ENCODE measurements at places on chromosomes 4 and X.

DNA sequence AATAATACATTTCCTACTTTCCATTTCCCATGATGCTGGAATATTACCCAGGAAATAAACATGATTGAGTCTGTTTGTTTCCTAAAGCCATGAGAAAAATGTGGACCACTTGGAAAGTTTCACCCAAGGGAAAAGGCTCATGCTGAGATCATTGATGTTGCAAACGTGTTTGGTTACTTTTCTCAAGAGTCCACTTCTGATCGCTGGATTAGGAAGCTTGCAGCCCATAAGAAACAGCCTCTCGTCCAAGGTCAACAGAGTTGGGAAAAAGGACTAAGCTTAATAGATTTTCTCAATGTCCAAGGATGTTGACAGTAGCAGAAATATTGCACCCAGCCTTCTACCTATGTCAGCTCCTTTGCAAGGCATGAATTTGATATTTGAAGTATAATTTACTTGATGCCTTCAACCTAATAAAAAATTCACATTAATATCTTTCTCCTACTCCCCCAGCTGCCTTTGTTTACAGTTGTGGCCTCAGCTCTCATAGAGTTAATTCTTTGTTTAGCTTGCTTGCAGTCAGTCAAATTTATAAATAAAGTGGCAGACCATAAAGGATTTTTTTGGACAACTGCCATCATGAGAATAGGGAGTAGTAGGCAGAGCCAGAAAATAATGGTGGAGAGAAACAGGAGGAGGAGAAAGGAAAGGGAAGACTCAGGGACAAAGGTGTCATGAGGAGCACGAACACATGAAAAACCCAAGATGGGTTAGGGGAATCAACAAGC lies 65.6 kb upstream of the BLTP1 start:
- no peak for DNase-seq

- no peak for DNase-seq
Observed at GRCh38 chr4:113919611-113920010, 59.8 kb downstream of the ARSJ start.

GRCh38 chrX:44224760-44225159 lies 118.7 kb downstream of the EFHC2 start:
- no peak for DNase-seq

DNA sequence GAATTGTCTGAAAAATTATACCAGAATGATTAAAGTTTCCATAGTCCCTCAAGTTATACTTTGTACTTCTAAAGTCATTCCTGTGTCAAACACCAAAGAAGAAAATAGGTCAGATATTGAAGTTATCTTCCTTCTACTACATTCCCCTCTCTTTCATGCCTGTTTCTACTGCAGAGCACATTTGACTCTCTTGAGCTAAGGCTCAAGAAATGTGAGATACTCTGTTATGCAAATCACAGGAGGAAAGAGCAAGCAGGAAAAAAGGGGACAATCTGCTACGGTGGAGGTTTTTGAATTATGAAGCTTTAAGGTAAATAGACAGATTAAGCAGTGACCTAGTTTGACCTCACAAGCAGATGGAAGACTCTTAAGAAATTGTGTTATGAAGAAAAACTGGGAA lies 198.9 kb upstream of the LDB2 start:
- no peak for DNase-seq

DNA sequence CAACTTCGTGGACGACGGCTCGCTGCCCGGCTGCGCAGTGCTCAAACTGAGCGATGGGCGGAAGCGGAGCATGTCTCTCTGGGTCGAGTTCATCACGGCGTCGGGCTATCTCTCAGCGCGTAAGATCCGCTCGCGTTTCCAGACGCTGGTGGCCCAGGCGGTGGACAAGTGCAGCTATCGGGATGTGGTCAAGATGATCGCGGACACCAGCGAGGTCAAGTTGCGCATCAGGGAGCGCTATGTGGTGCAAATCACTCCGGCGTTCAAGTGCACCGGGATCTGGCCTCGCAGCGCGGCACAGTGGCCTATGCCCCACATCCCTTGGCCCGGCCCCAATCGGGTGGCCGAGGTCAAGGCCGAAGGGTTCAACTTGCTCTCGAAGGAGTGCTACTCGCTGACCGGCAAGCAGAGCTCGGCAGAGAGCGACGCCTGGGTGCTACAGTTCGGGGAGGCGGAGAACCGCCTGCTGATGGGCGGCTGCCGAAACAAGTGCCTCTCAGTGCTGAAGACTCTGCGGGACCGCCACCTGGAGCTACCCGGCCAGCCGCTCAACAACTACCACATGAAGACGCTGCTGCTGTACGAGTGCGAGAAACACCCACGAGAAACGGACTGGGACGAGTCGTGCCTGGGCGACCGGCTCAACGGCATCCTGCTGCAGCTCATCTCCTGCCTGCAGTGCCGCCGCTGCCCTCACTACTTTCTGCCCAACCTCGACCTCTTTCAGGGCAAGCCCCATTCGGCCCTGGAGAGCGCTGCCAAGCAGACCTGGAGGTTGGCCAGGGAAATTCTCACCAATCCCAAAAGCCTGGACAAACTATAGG lies 1.5 kb downstream of the MAB21L2 start:
- DNase-seq: no peak

GRCh38 chr4:14562901-14563300 lies 439.4 kb upstream of the CPEB2 start:
- no peak for DNase-seq

GRCh38 chr4:125191232-125191631 lies 123.5 kb upstream of the FAT4 start:
- no peak for DNase-seq

- DNase-seq: no peak
Observed at GRCh38 chr4:41512596-41512995, 25.4 kb upstream of the LIMCH1 start.

GRCh38 chr4:122823476-122823875 lies 3.2 kb upstream of the FGF2 start:
- no peak for DNase-seq

DNA sequence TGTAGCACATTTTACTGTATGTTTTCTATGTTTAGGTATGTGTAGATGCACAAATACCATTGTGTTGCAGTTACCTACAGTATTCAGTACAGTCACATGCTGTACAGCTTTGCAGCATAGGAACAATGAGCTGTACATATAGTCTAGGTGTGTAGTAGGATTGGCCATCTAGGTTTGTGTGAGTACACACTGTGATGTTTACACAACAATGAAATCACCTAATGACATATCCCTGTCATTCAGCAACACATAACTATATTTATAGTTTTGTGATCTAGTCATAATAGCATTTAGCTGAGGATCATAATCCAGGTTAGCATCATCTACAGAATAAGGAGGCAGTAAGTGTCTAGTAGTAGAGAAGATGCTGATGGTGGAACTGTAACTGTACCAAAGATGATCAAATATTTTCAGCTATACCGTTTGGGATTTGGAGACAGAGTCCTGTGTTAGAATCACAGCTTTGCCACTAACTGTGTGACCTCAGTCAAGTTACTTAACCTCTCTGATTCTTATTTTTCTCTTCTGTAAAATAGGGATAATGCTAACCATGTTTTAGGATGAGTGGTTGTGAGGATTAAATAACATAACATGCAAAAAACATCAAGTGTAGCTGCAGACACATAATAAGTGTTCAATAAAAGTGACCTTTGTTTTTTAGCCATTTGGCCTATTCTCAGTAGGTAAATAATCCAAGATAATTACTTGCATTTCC lies 73.3 kb downstream of the LIMCH1 start:
- no peak for DNase-seq

DNA sequence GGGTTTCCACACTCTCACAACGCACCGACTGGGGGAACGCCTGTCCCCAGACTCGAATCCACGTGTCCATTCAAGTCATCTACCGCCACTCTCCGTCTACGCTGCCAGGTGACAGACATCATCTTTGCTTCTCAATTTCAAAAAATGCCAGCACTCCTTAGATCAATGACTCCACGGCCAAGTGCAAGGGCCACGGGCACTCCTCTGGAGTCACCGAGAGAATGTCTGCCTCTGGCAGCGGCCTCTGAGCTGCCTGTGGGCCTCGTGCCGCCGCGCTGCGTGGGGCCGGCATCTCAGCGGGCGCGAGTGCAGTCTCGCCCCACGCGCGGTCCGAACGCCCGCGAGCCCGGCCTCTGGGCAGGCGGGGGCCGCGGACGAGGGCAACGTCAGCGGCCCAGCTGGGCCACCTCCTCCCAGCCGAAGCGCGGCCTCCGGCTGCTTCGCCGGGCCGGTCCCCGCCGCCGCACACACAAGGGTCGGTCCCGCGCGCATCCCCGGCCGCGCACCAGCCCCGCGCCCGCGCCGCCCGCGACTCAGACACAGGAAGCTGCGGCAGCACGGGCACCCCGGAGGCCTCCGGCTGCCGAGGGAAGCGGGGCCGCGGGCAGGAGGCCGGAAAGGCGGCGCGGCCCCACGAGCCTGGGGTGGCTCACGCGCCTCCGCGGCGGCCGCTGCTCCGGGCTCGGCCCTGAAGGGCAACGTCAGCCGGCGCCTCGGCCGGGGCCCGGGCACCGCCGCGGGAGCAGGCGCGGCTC lies 450 bp downstream of the ACSL1 start:
- DNase-seq: no peak

DNA sequence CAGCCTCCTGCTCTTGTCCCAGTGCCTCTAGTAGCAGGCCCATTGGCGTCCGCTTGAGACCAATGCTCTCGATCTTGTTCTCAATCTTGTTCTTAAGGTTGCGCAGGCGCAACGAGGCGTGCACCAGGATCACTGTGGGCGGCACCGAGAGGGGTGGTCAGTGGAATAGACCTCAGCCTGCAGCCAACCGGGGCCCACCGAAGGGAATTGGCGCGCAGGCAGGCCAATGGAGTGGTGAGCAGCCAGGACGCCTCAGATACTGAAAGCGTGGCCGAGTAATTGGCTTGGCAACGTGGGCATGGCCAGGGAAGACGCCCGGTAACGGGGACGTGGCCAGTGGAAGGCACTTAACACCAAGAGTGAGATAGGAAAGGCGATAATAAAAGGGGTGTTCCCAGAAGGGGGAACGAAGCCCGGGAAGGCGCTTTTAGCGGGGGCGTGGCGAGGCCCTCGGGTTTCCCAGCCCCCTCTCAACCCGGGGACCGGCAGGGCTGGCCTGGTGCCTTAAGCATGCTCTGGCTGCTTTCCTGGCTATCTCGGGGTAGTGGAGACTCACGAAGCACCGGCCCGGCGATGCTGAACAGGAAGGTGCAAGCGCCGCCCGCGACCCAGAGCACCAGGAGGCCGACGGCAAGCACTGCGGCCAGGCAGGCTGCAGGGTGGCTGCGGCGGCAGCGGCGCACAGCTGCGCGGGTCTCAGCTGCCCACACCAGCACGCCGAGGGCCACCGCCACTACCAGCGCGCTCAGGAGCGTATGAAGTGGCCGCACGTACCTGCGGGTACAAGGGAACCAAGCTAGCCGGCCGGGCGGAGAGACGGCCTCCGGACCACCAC lies 1.7 kb downstream of the PRAF2 start:
- no peak for DNase-seq

GRCh38 chr4:139884438-139884837 lies 218.8 kb downstream of the MGST2 start:
- DNase-seq: no peak
